Heart left ventricle (tissue), 16 donors: ENCODE measurements at places on chromosomes 1 and 21. TPM values are rescaled to one million over a fixed set of nuclear protein-coding genes. Genes with fewer than 3 reads are reported as not detected.

Gene CCT3
- 152 TPM for total RNA-seq

- H3K4me1 ChIP-seq, result peaks cover 35% of the 10 kb centered on the region
- H3K36me3 ChIP-seq, result no peaks in the 10 kb centered on the region
- no peaks in the 10 kb centered on the region for H3K27me3 ChIP-seq
- DNase-seq, result peak; percentile 86
Observed at GRCh38 chr1:23169727-23170335, 1.2 kb upstream of the LUZP1 start.

Gene OR2T33
- total RNA-seq, result not detected

Gene STUM
- total RNA-seq, result 1.5 TPM

- H3K36me3 ChIP-seq, result no peaks in the 10 kb centered on the region
- H3K4me3 ChIP-seq, result no peak overlapping the region
- no peaks in the 10 kb centered on the region for H3K4me1 ChIP-seq
- no peak overlapping the region for H3K27ac ChIP-seq
- DNase-seq, result no peak
Observed at GRCh38 chr1:51316846-51317120, 13.6 kb downstream of the TTC39A start.

DNA sequence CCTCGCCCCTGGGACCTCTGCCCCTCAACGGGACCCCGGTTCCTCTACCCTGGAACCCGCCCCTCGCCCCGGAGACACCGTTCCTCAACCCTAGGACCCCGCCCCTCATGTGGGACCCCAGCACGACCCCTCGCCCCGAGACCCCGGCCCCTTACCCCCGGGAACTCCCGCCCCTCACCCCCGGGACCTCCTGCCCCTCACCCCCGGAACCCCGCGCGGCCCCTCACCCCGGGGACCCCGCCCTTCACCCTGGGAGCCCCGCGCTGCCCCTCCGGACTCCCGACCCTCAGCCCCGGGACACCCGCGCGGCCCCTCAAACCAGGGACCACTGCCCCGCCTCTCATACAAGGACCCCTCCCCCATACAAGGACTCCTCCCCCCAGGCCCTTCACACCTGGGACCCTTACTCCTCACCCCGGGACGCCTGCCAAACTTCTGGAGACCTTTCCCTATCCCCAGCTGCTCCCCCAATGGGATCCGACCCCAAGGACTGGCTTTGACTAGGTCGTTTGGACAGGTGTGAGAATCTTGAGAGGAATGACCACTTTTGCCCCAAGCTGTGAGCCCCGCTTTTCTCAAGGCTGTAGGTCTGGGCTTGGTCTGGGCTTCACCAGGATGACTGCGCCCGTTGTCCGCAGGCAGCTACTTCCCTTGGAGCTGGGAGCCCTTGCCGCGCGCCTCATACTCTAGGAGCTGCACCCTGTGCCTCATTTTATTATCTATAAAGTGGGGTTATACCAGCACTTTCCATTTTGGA lies 843 bp downstream of the DIP2A start:
- no peaks in the 10 kb centered on the region for H3K36me3 ChIP-seq
- peak overlapping the region; percentile 95 for H3K27ac ChIP-seq
- H3K27me3 ChIP-seq, result no peaks in the 10 kb centered on the region
- H3K4me3 ChIP-seq, result peak overlapping the region; percentile 99
- peaks cover 26% of the 10 kb centered on the region for H3K4me1 ChIP-seq

GRCh38 chr21:31576428-31576827 lies 83.1 kb upstream of the SOD1 start:
- no peak overlapping the region for H3K4me3 ChIP-seq
- no peak overlapping the region for H3K27ac ChIP-seq
- H3K4me1 ChIP-seq, result no peaks in the 10 kb centered on the region
- DNase-seq, result no peak
- no peaks in the 10 kb centered on the region for H3K36me3 ChIP-seq

DNA sequence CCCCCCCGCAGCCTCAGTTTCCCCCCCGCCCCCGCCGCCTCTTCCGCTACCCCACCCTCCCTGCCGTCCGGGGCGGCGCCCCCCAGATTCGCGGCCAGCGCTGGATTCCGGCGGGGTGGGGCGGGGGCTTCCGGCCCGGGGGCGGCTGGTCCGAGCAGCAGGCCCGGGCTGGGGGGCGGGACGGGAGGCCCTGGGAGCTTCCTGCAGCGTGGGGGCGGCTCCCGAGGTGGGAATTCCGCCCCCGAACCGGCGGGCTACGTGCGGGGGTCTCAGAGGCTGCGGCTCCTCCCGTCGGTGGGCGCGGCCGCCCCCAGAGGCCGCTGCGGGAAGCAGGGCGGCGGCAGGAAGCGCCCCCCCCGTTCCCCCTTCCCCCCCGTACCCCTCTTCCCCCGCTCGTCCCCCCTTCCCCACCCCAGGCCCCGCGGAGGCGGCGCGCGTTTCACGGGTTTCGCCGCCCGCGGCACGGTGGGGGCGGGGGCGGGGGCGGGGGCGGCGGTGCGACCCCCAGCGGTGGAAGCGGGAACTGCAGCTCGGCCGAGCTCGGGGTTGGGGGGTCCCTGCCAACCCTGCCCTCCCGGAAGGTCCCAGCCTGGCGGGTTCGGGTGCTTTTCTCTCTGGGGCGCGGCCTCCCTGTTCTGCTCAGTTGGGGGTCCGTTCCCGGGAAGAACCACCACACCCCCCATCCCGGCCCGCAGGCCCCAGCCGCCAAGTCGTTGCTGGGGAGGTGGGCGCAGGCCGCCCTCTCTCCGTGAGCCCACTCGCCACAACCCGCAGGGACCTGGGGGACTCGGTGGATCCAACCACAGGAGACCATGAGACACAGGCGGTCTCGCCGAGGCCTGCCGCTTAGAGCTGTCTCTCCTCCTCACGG lies 76.3 kb downstream of the MORN1 start:
- H3K4me3 ChIP-seq, result peak overlapping the region; percentile 34
- peak; percentile 87 for DNase-seq
- H3K27me3 ChIP-seq, result no peaks in the 10 kb centered on the region
- H3K27ac ChIP-seq, result peak overlapping the region; percentile 95

Gene LINGO4
- total RNA-seq, result 0.56 TPM

GRCh38 chr1:99849413-99849743 lies 783 bp upstream of the AGL start:
- no peaks in the 10 kb centered on the region for H3K27me3 ChIP-seq
- peaks cover 21% of the 10 kb centered on the region for H3K4me1 ChIP-seq
- peaks cover 2% of the 10 kb centered on the region for H3K36me3 ChIP-seq
- peak overlapping the region; percentile 81 for H3K27ac ChIP-seq
- H3K4me3 ChIP-seq, result peak overlapping the region; percentile 81

DNA sequence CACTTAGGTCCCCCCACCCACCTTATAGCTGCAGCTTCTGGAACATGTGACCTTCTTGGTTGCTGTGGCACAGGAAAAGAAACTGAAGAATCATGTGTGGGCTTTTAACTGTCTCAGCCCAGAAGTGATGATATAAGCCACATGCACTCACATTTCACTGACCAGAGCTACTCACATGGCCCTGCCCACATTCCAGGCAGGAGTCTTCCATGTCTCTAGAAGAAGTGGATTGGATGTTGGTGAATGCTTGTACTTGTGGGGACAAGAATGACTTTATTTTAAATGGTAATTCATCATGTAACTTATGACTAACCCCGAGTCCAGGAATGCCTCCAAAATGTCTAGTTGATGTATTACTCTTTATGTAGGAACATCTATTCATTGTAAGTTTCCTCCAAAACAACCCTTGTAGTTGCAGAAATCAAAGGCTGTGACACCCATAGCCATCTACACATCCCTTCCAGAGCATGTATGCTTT lies 15.8 kb upstream of the CAMK1G start:
- DNase-seq, result no peak
- H3K36me3 ChIP-seq, result no peaks in the 10 kb centered on the region
